Stimulated activated naive B cell treated with anti-CD40 and anti-IgM and Interleukin-4, amounts not matched to agents 10 μg/mL and 1 μg/mL and 100 μg/mL, for 72 hours (primary cell): ENCODE measurements at places on chromosomes 2 and 18.

- DNase-seq, result no peak
These were observed 500.9 kb downstream of the BCL11A start for GRCh38 chr2:60052601-60053000.

GRCh38 chr2:169840747-169841142 is 13.5 kb downstream of the UBR3 start:
- DNase-seq, result no peak

GRCh38 chr2:143856978-143857377 is 662.9 kb downstream of the ZEB2 start:
- DNase-seq, result no peak

GRCh38 chr18:79480171-79481045 is 84.7 kb downstream of the NFATC1 start:
- no peak for DNase-seq

DNA sequence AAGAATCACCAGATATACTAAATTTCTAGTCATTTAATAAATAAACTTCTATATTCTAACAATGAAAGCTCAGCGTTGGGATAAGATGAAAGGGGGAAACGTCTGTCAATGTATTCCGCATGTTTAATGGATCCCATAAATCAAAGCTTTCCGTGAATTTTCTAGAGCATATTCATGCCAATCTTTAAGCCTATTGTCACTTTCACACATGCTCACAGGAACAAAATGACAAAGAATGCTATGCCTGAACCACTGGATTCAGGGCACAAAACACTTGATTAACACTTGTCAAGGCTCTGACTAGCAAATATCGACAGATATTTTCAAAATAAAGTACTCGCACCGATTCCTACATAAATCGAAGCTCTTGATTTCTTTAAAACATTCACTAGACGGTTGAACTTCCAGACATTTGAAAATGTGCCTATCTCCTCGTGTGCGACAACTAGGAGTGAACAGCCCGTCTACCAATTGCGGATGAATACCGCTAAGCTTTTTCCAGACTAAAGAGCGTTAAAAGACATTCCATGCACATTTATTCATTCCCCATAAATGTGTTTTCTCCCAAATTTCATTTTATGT is 1.8 kb downstream of the TLK1 start:
- DNase-seq, result no peak

- no peak for DNase-seq
These were observed 389.6 kb upstream of the CDH19 start for GRCh38 chr18:66993492-66993891.

DNA sequence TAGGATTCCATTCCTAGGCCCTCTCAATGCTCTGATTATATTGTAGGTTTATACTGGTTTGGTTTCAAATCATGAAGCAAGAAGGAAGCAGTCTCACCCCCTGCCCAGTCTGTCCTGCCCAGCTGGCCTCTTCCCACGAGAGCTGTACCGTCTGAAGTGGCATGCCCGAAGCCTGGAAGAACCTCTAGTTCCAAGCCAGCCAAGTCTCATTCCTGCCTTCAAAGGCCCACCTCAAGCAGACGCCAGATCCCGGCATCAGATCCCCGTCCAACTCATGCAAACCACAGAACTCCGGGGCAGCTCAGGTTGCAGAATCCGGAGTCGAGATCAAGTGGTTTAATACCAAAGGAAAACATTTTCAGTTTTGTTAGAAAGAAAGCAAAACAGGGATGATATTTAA is 234.4 kb downstream of the LPIN1 start:
- no peak for DNase-seq

DNA sequence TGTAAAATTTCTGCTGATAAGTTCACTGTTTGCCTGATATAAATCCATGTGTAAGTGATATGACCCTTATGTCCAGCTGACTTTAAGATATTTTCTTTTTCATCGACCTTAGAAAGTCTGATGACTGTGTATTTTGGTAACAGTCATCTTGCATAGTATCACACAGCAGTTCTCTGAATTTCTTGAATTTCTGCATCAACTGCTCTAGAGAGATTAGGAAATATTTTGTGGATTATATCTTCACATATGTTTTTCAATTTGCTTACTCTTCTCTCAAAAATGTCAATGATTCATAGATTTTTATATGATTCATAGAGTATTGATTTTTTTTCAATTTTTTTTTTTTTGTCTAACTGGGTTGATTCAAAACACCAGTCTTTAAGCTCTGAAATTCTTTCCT is 945.3 kb downstream of the TRIB2 start:
- no peak for DNase-seq

- no peak for DNase-seq
These were observed 9.9 kb downstream of the IER3IP1 start for GRCh38 chr18:47166294-47166693.

- DNase-seq, result no peak
These were observed 12.3 kb downstream of the FBLN7 start for GRCh38 chr2:112150447-112150846.

DNA sequence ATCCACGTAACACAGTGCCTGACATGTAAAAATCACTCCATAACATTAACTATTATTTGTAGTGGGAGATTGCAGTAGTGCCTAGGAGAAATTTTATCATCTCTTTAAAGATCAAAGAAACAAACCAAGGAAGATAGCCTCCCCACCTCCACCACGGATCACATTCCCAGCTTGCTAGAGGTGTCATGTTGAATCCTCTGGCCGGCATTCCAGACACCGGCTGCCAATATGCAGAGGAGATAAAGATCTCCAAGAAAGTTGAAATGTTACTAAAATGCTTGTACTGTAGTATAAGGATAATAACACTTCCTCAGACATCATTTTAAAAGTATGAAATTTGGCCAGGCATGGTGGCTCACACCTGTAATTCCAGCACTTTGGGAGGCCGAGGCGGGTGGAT is 6.1 kb upstream of the ATG16L1 start:
- DNase-seq, result no peak

GRCh38 chr18:21047126-21047525 is 64.5 kb downstream of the ROCK1 start:
- no peak for DNase-seq

DNA sequence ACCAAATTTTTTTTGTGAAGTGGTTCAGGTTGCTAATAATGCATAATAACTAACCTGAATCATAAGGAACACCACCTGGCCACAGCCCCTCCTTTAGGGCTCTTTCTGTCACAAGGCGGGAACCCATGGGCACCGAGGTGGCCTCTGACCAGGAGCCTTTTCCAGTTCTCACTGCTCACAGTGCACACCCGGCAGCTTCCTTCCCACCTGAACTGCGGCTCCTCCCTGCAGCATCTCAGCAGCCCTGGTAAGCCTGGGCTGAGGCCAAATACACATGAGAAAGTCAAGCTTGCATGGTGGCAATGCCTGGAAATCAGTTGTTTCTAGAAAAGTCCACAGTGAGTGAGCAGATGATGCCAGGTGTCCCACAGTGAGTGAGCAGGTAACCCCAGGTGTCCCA is 77.6 kb upstream of the SNTG2 start:
- DNase-seq, result no peak

DNA sequence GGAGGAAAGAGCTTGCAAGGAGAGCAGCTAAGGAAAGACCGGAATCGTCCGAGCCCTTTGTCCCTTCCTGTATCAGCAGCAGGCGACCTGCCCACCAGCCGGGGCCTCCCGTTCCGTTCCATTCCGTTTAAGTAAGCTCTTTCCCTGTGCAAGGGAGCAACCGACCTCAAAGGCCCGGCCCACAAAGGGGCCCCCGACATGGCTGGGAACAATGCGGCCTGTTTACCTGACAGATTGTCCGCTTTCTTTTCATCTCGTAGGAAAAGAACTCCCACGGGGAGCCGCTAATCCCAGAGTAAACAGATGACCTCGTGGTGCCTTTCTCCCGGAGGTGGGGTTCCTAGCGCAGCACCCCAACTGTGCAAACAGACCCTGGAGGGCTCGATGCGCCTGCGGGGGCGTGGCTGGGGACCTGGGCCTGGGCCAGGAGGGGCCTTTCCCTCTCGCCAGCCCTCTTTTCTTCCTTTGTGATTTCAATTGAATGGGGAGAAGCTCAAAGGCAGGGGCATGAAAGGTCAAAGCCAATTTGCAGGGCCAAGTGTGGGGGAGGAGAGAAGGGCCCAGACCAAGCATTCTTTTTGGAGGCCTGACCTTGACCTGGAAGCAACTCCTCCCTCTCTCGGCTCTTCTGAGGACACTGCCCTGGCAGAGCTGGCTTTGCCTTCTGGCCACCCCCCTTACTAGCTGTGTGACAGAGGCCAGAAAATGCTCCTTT is 120.2 kb downstream of the INHBB start:
- no peak for DNase-seq

- DNase-seq, result no peak
These were observed 145.9 kb downstream of the FMNL2 start for GRCh38 chr2:152480821-152481399.

DNA sequence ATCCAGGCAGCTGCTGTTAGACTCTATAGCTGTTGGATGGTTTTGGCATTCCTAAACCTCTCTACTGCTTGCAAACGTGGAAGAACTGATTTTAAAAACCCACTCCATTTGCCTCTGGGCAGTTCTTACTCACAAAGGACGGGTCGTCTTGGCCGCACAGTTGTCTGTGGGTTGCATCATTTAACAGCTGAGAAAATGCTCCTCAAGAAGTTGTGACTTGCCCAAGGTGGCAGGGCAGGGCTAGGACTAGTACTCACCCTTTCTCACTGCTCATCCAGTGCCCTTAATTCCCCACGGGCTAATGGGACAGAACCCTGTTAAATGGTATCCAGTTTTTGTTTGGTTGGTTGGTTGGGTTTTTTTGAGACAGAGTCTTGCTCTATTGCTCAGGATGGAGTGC is 997 bp upstream of the DRC1 start:
- DNase-seq, result no peak

DNA sequence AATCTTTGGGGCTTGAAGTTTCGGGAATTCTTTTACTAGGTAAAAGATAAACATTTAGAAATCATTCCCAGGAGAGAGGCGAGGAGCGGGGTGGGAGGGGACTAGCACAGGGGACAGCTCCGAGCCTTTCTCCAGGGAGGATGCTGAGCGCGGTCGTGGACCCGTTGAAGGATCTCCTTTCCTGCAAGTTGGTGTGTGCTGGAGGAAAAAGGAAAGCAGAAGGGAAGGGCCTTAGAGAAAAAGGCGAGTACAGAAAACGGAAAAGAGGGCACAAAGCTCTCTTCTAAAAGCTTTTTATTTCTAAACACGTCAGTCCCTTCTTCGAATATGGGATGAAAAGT is 640 bp downstream of the SLC39A6 start:
- no peak for DNase-seq

DNA sequence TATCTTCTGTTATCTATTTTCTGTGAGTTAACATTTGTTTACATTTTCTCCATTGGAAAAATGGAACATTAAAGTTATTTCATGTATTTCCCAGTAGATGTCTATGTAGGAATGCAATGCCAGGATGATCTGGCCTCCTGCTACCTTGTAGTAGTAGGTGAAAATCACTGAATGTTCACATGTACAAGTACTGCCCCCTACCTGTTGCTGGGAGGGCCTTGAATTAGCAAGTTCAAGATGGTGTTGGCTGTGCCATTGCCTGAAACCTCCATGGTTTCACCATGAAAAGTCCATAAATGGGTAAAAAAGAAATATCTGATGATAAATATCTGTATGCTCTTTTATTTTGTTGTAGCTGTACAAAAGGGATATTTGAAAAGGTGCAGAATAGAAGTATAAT is 30.7 kb downstream of the XRCC5 start:
- DNase-seq, result no peak

DNA sequence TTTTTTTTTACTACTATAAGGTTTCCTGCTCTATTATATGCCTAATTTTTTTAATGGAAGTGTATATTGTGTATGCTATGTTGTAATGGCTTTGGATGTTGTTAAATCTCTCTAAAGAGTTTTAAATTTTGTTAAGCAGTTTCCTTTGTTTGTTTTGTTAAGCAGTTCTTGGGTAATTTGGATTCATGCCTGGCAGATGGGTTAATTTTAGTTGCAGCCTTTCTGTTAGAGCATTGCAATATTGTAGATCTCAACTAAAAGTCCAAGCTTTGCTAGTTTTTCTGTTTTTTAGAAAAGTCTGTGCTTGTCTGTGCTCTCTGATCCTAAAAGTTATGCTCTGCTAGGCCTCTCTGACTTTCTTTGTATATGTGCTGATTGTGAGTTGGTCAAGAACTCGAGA is 1229.0 kb upstream of the NRXN1 start:
- no peak for DNase-seq

DNA sequence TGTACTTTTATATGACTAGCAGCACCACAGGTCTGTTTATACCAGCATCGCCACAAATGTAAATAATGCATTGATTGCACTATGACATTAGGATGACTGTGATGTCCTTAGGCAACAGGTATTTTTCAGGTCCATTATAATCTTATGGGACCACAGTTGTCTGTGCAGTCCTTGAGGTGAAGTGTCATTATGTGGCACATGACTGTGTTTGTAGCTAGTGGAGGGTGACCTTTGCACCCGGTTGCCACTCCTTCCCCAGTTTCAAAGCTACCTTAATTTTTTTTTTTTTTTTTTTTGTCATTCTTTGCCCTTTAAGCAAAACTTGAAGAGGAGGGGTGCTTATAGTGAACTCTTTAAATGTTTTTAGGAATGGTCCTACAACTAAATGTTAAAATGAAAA is 386.4 kb downstream of the THSD7B start:
- no peak for DNase-seq

DNA sequence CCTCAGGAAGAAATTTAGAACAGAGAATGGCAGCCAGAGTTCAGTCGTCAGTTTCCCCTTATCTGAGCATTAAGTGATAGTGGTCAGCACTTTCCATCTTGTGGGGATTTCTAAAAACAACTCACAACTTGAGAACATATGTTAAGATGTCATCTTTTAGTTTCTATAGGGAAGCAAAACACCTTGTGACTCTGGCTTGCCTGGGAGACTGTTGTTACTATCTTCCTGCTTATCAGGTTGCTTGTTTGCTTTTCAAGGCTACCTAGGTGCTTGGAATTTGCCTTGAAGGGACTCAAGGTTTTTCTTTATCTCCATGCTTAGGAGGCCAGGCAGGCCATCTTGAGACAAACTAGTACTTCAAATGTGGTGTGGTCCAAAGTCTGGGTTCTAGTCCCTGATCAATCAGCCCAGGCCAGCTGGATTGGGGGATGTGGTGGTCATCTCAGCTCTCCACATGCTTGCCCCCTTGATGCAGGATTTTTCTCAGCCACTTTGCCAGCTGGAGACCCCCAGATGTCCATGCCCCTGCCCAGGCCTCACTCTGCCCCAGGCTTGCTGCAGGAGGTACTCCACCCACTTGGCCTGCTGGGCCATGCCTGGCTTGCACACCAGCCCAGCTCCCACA is 125.9 kb downstream of the LYPD1 start:
- no peak for DNase-seq
